ENCODE measurements at places on chromosomes 1 and 21.
A peak's percentile ranks its signal among the peaks of the same experiment; 100 is the strongest.

DNA sequence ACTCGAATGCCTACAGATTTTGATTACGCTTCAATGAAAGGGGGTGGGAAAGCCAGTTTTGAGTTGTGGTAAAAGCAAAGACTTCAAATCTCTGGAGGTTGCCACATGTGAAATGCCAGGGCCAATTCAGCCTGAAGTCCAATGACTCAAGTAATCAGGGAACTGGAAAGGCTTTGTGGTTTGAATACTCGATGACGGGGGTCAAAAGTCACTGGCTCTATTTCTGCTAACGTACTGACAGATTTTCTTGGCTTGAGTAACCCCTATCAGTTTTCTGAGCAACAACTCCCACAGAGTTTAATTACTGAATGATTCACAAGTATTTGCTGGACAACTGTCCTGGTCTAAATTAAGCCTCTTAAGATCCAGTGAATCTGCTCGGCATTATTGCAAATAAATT, 152.2 kb downstream of the SIPA1L2 start:
- DNase-seq, result peak; percentile 98

DNA sequence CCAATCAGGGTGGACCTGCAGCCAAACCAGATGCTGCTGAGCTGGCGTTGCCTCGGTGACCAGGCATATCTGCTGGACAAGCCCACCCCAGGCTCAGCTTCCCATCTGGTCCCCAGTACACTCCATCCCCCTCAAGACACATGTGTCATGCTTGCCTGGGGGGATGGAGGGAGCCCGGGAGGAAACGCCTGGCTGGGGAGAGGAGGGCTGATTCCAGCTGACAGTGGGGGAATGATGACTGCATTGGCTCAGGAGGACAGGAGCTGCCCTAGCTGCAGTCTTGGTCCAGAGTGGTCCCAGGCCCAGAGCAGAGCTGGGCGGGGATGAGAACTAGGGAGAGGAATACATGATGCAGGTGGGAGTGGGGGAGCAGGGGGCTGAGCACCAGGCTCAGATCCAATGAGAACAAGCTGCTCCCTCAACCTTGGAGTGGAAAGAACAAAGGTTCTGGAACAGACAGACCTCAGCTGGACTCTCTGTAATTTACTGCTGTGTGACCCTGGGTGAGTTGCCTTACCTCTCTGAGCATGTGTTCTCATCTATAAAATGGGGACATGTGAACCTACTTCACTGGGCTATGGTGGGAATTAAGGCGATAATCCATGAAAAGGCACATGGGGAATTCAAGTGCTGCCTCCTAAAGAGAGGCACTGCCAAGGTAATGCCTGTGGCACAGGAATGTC, 23.1 kb upstream of the ECE1 start:
- peak; percentile 84 for DNase-seq

- DNase-seq, result peak; percentile 97
Measured at GRCh38 chr1:99662539-99663080, 16.7 kb downstream of the PALMD start.

GRCh38 chr1:76294482-76295194, 220.1 kb downstream of the ST6GALNAC3 start:
- DNase-seq, result no peak

GRCh38 chr1:3645247-3645646, 4.7 kb downstream of the WRAP73 start:
- no peak for DNase-seq

DNA sequence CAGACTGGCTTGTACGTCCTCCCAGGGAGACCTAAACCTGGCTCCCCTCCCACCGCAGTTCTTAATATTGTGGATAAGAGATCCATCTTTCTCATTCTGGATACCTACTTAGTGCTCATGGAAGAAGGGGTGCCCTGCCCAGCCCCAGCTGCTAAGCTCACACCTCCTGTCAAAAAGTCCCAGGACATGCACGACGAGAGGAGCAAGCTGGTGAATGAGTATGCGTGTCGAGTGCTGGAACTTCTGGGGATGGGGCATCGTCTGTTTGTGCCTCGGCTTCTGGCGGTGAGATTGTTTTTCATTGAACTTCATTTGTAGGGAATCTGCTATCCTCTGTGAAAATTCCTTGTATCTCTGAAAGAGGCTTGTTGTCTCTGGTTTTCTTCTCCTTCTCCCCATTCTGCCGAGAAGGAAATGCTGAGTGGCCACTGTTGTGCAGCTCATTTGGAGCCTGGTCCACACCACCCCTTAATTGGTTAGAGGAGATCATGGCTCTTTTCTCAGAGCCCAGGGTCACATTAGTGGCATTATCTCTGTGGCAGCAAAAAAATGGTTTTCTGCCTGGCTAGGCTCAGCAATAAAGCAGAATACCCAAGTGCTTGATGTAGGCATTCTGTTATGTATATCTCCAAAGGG, 199.4 kb upstream of the CACYBP start:
- no peak for DNase-seq

DNA sequence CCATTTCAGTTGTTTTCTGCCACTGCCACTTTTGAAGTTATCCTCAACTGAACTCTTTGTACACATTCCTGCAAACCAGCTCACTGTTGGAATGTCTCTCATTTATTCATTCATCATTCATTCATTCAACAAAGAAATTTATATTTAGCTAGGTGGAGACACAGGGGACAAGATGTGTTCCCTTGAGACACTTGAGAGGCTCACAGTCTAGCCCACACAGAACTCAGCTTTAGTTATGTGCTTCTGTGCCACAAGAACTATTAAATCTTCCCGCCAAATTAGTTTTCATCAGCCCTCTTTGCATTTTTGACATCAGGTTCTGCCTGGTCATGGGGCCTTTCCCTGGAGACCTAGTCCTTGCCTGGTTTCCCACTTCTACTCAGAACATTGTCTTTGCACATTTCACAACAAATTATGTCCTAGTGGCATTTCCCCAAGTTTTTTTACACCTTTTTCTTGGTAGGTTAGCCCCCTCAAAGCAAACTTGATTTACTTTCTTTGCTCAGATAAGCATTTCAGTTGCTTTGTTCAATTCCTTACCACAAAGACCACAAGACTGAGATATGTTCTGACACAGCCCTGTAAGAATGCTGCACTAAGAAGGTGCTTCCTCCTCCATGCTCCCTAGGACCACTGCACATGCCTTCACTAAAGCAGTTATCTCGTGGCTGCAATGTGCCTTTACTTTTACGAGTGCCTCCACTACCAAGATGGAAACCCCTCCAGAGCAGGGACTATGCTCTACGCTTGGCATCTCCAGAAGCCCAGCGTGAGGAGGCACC, 31.0 kb downstream of the ILDR2 start:
- DNase-seq, result no peak

DNA sequence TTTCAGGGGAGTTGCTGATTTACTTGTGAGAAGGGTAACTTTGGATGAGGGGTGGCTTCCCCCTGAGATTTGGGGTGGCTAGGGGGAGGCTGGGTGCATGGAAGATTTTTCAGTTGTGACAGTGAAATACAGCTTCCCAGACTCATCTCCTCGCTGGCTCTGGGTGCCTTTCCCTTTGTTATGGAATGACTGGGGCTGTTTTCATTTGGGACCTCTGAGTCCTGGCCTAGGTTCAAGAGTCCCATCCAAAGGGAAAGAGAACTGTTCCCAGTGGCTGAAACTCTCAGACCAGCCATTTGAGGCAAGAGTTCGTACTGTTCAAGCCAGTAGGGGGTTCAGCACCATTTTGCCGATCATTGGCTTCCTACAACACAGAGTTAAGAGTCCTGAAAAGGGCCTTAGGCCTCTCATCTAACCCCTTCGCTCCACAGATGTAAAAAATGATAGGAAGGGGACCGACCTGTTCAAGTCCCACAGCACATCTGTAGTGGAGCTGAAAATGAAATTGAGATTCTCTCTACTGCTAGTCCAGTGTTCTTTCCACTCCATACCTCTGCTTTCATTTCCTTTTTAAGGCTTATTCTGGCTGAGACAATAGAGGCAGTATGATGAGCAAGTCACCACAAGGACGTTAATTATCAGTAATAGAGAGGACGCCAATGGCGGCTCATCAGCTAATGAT, 958 bp downstream of the DDR2 start:
- peak; percentile 68 for DNase-seq

DNA sequence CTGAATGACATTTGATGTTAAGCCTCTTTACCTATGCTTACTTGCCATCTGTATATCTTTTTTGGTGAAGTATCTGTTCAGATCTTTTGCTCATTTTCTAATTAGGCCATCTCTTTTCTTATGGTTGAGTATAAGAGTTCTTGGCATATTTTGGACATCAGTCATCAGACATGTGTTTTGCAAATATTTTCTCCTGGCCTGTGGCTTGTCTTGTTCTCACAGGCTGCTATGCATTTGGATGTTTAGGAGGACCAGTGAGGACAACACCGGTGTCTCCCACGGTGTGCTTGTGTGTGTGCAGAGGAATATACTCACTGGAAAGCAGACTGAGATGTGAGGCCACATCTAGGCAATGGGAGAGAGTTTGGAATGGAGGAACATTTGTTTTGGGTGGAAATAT, 87.1 kb upstream of the LYST start:
- peak; percentile 88 for DNase-seq

GRCh38 chr1:211741788-211742187, 66.4 kb upstream of the NEK2 start:
- DNase-seq, result peak; percentile 11

GRCh38 chr1:12475101-12475500, 142.9 kb downstream of the DHRS3 start:
- no peak for DNase-seq
